ENCODE measurements at places on chromosomes 5 and 9. TPM values are rescaled to one million over a fixed set of nuclear protein-coding genes. Genes with fewer than 3 reads are reported as not detected.

OR1Q1 gene
- not detected for total RNA-seq

SPINK13 gene
- total RNA-seq: 6.4 TPM

OBP2B gene
- total RNA-seq: not detected

FBP2 gene
- total RNA-seq: not detected

ECM2 gene
- 39.1 TPM for total RNA-seq

EPB41L4A gene
- total RNA-seq: 5.7 TPM

ZNF366 gene
- total RNA-seq: 0.88 TPM

ITGA2 gene
- total RNA-seq: 5.2 TPM

Measured in cardiac ventricle fibroblast (primary cell).